GM12891 (cell line): ENCODE measurements at places on chromosomes 7 and 10.

GRCh38 chr10:78911533-78912340, 157.0 kb upstream of the ZMIZ1 start:
- DNase-seq = no peak

DNA sequence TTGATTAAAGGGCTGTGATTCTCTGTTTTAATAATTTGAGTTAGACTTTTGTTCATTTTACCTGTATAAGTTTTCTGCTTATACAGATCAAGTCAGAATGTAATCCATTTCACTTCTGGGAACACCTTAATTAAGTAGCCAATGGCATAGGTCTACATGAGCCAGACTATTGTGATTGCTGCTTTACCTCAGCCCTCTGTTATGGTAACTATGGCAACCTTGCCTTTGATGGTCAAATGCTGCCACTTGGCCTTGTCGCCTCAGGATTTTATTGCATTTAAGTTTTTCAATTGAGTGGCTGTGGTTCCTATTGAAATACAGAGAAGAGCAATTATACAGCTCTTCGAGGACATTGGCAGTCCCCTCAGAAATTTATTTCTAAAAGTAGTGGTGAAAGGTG, 64.3 kb upstream of the TMEM106B start:
- no peak for DNase-seq

DNA sequence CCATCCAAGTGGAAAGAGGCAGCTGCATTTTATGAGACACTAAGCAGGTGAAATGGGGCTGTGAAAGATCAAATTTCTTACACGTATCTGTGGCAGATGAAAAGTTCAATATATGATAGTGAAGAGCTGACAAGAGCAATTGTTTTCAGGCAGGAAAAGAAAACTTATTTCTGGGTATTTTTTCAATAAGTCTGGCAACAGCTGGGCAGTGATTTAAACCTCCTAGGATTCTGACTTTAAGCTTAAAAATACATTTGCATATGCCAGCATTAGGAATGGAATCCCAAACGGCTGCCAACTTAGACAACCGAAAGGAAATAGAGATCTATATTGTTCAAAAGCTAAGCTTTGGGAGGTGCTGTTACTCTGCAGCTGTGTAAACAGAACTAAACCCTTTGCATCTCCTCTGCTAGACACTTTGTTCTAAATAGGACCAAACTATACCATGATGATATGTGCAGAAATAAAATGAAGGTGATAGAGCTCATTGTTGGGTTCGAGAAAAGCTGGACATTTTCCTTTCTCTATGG, 26.1 kb downstream of the DYNC1I1 start:
- no peak for DNase-seq

DNA sequence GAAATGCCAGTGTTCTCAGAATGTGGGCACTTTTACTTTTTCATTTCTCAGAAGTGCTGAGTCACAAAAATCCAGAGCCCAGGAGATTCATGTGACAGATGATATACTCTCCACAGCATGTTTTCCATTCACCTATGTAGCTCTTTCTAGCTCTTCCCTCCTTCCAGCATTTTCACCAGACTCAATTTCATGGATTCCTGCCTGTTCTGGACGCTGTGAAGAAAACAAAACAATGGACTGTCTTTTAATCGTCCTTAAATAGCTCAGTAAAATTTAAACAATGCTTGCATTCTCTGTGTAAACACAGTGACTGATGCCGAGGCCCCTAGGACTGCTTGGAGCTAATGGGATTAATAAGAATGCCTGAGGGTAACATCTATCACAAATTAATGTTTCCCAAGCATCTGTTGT, 25.5 kb downstream of the ZNF713 start:
- DNase-seq = no peak
